ENCODE measurements at places on chromosomes 11 and 22. TPM values are rescaled to one million over a fixed set of nuclear protein-coding genes. Genes with fewer than 3 reads are reported as not detected.

GRCh38 chr11:93073026-93073425 is 103.6 kb downstream of the MTNR1B start:
- DNase-seq = no peak
- H3K4me1 ChIP-seq = no peaks in the 10 kb centered on the region
- no peaks in the 10 kb centered on the region for H3K36me3 ChIP-seq
- no peak overlapping the region for H3K4me3 ChIP-seq

DNA sequence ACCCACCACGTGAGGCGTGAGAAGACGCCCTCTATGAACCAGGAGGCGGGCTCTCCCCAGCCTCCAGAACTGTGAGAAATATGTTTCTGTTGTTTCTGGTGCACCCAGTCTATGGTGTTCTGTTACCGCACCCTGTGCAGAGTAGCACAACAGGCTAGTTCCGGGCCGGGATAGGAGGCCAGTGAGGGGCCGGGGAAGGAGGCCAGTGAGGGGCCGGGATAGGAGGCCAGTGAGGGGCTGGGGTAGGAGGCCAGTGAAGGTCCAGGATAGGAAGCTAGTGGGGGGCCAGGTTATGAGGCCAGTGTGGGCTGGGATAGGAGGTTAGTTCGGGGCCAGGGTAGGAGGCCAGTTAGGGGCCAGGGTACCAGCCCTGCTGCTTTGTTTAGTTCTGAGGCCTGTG is 204.6 kb downstream of the BARX2 start:
- H3K4me1 ChIP-seq = no peaks in the 10 kb centered on the region
- H3K36me3 ChIP-seq = no peaks in the 10 kb centered on the region
- no peak overlapping the region for H3K4me3 ChIP-seq

DNA sequence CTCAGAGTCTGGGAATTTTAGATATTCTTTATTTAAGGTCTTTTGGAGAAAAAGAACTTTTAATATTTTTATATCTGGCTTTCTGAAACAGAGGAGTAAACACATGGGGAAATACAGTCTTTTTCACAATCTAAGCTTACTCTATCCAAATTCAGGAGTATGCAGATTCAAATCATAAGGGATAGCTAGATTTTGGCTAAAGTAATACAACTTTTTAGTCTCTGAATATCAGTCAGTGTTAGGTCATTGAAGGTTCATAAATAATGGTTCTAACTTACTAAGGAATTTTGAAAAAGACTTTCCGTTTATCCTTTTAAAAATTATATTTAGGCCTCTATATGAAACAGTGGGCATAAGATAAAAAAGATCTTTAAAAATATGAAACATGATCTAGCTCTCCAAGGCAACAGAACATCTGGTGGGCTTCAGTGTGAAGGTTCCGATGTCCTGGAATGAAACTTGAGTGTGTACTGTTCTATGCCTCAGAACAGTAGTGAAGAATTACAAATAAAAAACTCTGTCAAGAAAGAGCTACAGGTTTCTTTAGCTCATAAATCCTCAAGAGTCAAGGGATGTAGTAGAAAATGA is 165.2 kb upstream of the PDGFD start:
- H3K4me3 ChIP-seq = no peak overlapping the region
- no peak for DNase-seq
- no peaks in the 10 kb centered on the region for H3K36me3 ChIP-seq
- no peaks in the 10 kb centered on the region for H3K4me1 ChIP-seq
- H3K27ac ChIP-seq = no peak overlapping the region
- no peaks in the 10 kb centered on the region for H3K27me3 ChIP-seq

GRCh38 chr11:32779136-32779535 is 15.3 kb downstream of the CCDC73 start:
- H3K4me3 ChIP-seq = no peak overlapping the region
- no peaks in the 10 kb centered on the region for H3K27me3 ChIP-seq
- DNase-seq = no peak
- H3K4me1 ChIP-seq = no peaks in the 10 kb centered on the region

DNA sequence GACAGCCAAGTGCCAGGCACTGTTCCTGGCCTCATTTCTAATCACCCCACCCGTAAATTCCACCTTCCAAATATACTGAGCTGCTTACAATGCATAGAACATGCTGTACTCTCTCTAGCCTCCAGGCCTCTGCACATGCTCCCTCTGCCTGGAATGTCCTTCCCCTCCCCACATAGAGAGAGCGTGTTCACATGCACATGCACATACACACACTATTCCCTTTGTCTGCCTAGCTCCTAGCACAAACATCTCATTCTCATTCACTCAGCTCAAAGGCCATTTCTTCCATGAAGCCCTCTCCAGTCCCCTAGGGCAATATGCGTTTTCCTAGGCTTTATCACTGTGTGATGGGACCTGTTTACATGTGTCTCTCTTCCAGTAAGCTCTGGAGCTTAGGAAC is 144.6 kb downstream of the WT1 start:
- H3K36me3 ChIP-seq = no peaks in the 10 kb centered on the region
- no peak overlapping the region for H3K4me3 ChIP-seq
- H3K4me1 ChIP-seq = no peaks in the 10 kb centered on the region
- no peak overlapping the region for H3K27ac ChIP-seq
- peaks cover 6% of the 10 kb centered on the region for H3K27me3 ChIP-seq
- no peak for DNase-seq

- DNase-seq = no peak
- H3K27me3 ChIP-seq = no peaks in the 10 kb centered on the region
- no peak overlapping the region for H3K27ac ChIP-seq
- no peaks in the 10 kb centered on the region for H3K4me1 ChIP-seq
- no peaks in the 10 kb centered on the region for H3K36me3 ChIP-seq
- no peak overlapping the region for H3K4me3 ChIP-seq
Measured at GRCh38 chr22:30198152-30198825, 48.3 kb downstream of the LIF start.

DNA sequence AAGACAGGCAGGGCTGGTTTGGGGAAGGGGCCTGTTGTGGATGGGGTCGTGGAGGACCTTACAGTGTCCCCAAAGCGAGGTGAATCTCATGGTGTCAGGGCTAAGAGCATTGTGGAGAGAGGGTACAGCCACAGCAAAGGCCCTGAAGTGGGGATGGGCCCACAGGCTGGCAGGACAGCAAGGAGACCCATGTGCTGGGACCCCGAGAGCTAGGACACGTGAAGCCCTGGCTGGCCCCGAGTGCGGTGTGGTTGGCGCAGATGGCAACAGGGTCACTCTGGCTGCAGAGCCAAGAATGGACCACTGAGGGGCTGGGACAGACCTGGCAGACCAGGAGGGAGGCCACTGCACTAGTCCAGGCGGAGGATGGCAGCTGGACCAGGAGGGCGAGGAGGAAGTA is 30.0 kb upstream of the KCNQ1OT1 start:
- H3K4me3 ChIP-seq = no peak overlapping the region
- H3K36me3 ChIP-seq = no peaks in the 10 kb centered on the region
- no peaks in the 10 kb centered on the region for H3K27me3 ChIP-seq
- H3K4me1 ChIP-seq = peaks cover 9% of the 10 kb centered on the region

DNA sequence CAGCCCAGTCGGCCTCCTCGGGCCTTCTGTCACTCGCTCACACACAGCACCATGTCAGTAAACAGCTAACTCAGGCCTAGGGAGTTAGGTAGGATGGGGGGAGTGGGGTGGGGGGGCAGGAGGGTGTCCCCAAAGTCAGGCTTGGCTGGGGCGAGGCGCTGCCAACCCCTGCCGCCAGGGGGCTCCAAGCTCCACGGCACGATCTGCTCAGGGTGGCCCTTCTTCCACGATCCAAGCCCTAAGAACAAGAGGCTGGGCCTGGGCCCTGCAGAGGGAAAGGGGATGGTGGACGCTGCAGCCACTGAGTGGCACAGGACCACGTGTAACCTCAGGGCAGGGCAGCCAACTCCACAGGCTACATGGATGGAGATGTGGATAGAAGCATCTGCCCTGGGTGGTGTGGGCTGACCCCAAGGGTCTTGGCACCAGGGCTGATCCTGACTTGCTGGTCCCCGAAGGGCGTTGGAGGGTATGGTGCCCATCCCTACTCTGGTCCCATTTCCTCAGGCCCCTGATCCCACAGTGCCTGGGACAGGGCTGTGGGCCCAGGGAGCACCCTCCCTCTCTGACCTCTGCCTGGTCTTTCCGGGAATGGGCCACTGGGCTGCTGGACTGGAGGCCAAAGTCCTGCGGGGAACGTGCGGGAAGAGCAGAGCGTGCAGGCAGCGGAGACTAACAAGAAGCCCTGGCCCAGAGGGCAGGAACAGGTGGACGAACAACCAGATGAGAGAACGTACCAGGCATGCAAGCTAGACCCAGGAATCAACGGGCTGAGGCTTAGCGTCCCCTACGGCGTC is 29.1 kb upstream of the TXNRD2 start:
- no peak overlapping the region for H3K27ac ChIP-seq
- H3K4me3 ChIP-seq = no peak overlapping the region
- peak; percentile 85 for DNase-seq

GRCh38 chr22:38184788-38185187 is 3.2 kb upstream of the PLA2G6 start:
- no peaks in the 10 kb centered on the region for H3K27me3 ChIP-seq
- H3K4me3 ChIP-seq = no peak overlapping the region

- H3K27ac ChIP-seq = no peak overlapping the region
- peaks cover 2% of the 10 kb centered on the region for H3K27me3 ChIP-seq
- H3K36me3 ChIP-seq = no peaks in the 10 kb centered on the region
- no peak for DNase-seq
- H3K4me1 ChIP-seq = no peaks in the 10 kb centered on the region
Measured at GRCh38 chr11:111531687-111532364, 8.7 kb upstream of the LAYN start.

DNA sequence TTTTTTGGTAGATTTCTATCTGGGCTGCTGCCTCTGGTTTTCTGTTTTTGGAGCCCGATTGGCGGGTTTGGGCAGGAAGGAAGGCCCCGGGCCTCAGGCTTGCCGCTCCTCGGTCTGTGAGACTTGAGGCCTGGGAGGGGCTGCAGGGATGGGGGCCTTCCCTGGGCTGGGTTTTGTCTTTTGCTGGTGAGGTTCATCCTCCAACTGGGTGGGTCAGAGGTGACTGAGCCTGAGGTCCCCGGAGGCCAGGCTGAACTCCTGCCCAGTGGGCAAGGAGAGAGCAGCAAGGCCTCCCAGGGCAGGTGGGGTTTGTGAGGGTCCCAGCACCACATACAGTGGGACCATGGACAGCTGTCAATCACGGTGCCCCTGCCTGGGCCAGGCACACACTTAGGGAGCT is 15.0 kb downstream of the MPPED1 start:
- H3K4me3 ChIP-seq = no peak overlapping the region
- H3K36me3 ChIP-seq = no peaks in the 10 kb centered on the region
- H3K27me3 ChIP-seq = peaks cover 5% of the 10 kb centered on the region
- DNase-seq = no peak
- H3K27ac ChIP-seq = no peak overlapping the region

DNA sequence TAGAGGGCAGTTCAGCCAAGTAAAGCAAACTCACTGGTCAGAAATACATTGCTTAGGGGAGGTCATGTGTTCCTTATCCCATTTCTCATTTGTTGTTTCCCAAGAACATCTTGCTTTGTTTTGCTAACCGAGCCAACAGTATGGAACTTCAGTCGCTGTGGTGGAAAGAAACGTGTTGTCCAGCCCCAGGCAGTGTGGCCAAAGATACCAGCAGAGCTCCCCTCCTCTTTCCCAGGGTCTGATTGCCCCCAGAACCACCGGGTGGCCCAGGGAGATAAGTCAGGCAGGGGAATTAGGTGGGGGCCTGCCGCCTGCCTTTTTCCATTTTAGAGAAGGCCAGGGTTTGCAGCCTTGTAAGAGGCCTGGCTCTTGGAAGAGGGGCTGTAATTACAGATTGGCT is 98.7 kb upstream of the CRYBB3 start:
- H3K4me3 ChIP-seq = no peak overlapping the region
- H3K27ac ChIP-seq = no peak overlapping the region
- H3K4me1 ChIP-seq = no peaks in the 10 kb centered on the region
- DNase-seq = no peak
- no peaks in the 10 kb centered on the region for H3K36me3 ChIP-seq
- H3K27me3 ChIP-seq = no peaks in the 10 kb centered on the region

DNA sequence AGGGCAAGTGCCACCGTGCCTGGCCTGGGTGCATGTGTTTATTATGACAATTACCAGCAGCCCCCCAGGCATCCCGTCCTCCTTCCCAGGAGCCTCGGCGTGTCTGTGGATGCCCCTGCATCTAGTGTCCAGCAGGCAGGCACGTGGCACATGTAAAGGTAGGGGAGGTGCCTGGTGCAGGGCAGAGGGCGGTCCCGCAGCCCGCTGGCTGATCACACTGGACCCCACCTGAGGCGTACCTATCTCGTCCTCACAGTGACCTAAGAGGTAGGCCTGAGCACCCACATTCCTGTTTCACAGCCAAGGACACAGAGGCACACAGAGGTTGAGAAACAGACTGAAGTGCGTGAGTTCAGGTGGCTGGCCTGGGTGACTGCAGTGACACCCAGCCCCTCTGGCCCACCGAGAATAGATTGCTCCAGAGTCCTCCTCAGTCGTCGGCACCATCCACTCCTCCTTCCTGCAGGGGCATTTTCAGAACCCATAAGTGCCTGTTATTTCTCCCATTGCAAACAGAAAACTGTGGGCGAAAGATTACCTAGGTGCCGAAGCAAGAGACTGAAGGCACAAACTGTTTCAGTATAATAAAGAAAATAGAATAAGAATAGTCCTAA is 3.0 kb upstream of the PHRF1 start:
- no peaks in the 10 kb centered on the region for H3K36me3 ChIP-seq
- H3K4me1 ChIP-seq = peaks cover 13% of the 10 kb centered on the region
- DNase-seq = no peak

DNA sequence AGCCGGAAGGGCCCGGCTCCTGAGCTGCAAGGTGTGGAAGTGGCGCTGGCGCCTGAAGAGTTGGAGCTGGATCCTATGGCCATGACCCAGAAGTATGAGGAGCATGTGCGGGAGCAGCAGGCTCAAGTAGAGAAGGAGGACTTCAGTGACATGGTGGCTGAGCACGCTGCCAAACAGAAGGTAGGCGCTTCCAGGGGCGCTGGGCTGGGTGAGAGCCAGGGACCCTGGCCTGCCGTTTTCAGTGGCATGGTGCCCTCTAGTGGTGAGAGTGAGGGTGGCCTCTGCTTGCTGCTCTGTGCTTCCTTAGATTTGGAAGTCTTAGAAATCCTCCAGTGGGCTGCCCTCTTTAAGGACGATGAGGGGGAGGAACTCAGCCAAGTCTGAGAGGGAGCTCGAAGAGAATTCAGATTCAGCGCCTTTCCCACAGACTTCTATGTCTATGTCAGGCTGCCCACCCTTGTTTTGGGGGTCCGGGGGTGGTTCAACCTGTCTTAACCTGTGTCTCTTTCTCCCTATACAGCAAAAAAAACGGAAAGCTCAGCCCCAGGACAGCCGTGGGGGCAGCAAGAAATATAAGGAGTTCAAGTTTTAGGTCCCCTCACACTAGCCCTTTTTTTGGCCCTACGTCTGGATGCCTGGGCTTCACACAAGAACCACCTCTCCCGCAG is 1.8 kb upstream of the PACS1 start:
- H3K4me3 ChIP-seq = no peak overlapping the region
- peaks cover 4% of the 10 kb centered on the region for H3K36me3 ChIP-seq
- peak; percentile 74 for DNase-seq

- no peaks in the 10 kb centered on the region for H3K4me1 ChIP-seq
- no peaks in the 10 kb centered on the region for H3K36me3 ChIP-seq
- H3K4me3 ChIP-seq = no peak overlapping the region
- DNase-seq = no peak
- H3K27me3 ChIP-seq = no peaks in the 10 kb centered on the region
Measured at GRCh38 chr11:70138403-70138802, 60.3 kb downstream of the ANO1 start.

Gene TRIM44
- 29.1 TPM for total RNA-seq

Gene ALDH3B1
- 3.2 TPM for total RNA-seq

Gene TMEM25
- total RNA-seq = 15.5 TPM

Gene APOBEC3A
- 0.93 TPM for total RNA-seq

Gene MRPL40
- total RNA-seq = 14.2 TPM

Gene NPTXR
- total RNA-seq = 6.4 TPM

Gene PAX6
- 2.1 TPM for total RNA-seq
